ENCODE measurements at places on chromosomes 16 and 17.

GRCh38 chr17:48745381-48746275, 17.1 kb upstream of the HOXB13 start:
- no peak for DNase-seq

GRCh38 chr16:68833251-68833650, 10.1 kb upstream of the TANGO6 start:
- DNase-seq = no peak

GRCh38 chr16:68732741-68733399, 4.2 kb upstream of the CDH1 start:
- DNase-seq = no peak

- DNase-seq = no peak
Observed at GRCh38 chr17:60851181-60851580, 173.5 kb downstream of the BCAS3 start.

- DNase-seq = no peak
Observed at GRCh38 chr16:49345829-49346228, 27.8 kb upstream of the C16orf78 start.

DNA sequence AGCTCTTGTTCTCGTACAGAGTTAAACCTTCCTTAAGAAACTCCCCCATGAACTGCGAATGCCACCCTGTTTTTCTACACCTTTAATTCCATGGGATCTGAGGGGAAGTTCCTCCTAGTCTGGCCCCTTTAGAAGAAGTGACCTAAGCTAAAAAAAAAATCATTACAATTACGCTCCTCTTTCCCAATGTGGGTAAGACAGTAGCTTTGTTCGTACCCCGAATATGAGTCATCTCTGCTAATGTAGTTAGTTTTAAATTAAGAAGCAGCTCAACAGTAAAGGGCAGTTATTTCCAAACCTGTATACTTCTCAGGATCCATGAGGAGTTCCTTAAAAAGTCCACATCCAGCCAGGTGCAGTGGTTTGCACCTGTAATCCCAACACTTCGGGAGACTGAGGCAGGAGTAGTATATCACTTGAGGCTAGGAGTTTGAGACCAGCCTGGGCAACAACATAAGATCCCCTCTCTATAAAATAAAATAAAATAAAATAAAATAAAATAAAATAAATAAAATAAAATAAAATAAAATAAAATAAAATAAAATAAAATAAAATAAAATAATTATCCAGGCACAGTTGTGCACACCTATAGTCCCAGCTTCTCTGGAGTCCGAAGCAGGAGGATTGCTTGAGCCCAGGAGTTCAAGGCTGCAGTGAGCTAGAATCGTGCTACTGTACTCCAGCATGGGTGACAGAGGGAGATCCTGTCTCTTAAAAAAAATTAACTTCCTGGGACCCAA, 26.1 kb downstream of the RCVRN start:
- DNase-seq = no peak

DNA sequence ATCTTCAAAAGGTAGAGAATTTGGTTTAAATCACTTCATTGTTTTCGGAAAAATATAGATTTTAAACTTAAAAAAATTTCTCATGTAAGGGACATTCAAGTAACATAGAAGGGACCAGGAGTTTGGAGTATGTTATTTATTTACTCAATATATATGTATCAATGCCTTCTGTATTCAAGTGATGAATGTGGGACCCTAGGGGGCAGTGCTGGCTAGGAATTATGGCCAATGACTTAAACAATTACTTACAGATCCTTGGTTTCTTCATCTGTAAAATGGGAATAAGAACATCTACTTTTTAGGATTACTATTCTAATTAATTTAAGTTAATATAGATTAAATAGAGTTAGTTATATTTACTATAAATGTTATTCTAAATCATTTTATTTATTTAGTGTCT, 886.3 kb upstream of the RBFOX1 start:
- DNase-seq = no peak

GRCh38 chr17:68198931-68199836, 48.7 kb upstream of the AMZ2 start:
- DNase-seq = no peak

- no peak for DNase-seq
Observed at GRCh38 chr17:5667871-5668270, 83.6 kb upstream of the NLRP1 start.

- DNase-seq = no peak
Observed at GRCh38 chr17:50219342-50219741, 17.9 kb upstream of the COL1A1 start.

DNA sequence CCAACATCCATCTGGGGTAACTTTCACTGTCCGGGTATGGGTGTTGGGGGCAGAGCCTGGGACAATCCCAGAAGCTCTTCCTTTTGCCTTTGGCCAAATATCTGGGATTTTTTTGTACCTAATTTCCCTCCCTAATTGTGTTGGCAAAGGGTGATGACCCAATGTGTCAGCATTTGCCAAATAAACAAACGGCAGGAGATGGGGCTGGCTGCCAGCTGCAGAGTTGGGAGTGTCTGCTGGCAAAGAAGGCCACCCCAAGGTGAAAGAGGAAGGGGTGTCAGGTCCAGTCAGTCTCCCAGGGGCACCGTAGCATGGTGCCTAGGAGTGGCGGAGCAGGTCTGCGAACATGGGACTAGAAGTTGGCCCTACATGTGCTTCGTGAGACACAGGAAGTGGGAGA, 73.0 kb downstream of the SLC6A2 start:
- DNase-seq = no peak

DNA sequence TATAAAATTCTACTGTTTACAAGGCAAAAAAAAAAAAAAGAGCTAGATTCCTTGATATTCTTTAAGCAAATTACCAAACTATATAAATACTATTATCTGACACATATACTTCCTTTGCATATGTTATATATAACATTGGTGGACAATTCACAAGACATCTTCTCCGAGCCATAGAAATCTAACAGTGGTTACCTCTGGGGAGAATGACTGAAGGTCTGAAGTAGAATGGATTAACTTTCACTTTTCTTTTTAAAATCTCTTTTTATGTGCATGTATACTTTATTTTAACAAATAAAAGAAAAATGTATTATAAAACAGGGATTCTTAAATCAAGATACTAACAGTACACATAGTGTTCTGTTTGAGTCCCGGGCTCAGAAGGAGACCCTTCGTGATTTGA, 131.0 kb downstream of the MRTFB start:
- DNase-seq = no peak

DNA sequence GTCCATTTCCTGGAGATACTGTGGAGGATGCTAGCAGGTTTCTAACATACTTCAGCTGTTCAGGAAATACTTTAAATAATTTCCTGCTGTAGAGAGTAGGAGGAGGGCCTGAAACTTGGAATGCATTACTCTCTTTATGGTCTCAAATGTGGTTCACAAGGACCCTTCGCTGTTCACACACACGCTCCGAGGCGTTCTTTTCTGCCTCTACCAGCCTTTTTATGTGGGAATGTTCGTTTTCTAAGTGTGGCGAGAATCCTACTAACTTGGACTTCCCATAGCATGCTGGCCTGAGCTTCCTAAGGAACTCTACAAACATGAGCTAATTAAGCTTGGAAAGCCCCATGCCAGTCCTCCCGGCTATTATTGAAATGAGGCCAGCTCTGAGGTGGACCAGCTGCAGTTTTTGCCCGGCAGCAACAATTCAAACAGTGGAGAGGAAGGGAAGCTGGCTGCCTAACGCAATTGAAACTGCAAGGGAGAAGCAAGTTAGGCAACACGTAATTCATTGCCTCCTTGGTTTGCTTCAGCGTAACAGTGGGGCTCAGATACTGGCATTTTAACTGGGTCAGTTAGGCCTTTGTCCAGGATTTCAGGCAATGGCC, 18.9 kb downstream of the KPNA2 start:
- DNase-seq = no peak

GRCh38 chr16:2474877-2475412, at the start of gene TBC1D24:
Gene TBC1D24 (plus strand): TSS chr16:2475127. CDS start chr16:2496149, 21,022 bp downstream.
- peak; percentile 89 for DNase-seq

DNA sequence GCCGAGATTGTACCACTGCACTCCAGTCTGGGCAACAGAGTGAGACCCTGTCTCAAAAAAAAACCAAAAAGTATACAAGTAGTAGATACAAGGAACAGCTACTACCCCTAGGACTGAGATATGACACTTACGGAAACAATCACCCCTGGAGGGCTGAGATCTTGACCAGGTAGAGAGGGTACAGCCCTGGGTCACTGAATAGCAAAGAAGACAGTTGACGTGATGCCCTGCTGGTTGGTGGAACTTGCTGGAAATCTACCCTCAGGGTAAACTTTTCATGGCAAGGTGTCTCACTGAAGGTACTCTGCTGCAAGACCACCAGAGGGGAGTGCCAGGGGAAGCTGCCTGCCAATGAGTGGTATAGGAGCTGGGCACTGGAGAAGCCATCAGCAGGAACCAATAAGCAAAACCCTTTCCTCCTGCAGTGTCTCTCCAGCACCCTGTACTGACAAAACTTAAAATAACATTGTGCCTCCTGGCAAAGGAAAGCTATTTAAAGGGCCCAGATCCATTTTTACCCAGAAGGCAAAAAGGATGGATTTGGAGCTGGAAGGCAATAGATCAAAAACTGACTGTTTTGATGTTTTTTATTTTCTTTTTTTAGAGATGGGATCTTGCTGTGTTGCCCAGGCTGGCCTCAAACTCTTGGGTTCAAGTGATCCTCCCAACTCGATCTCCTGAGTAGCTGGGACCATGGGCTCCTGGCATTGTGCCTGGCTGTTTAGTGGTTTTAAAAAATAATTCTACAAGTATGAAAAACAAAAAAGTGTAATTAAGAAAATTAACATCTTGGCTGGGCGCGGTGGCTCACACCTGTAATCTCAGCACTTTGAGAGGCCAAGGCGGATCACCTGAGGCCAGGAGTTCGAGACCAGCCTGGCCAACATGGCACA, 11.3 kb upstream of the PDXDC1 start:
- DNase-seq = no peak

Data from testis (tissue), 5 donors.